G401 (cell line): ENCODE measurements at places on chromosomes 16 and 17. TPM values are rescaled to one million over a fixed set of nuclear protein-coding genes. Genes with fewer than 3 reads are reported as not detected.

GRCh38 chr17:59331929-59332748 lies 684 bp downstream of the YPEL2 start:
- DNase-seq: peak; percentile 23

Gene FN3K
- total RNA-seq: 0.03 and 0.43 TPM in 2 replicates

- no peak for DNase-seq
These were observed 17.1 kb downstream of the LIG3 start for GRCh38 chr17:34997355-34997862.

- no peak for DNase-seq
These were observed 109.1 kb upstream of the CDC42EP4 start for GRCh38 chr17:73420897-73421296.

- DNase-seq: no peak
These were observed 488 bp upstream of the HAP1 start for GRCh38 chr17:41734949-41735313.

DNA sequence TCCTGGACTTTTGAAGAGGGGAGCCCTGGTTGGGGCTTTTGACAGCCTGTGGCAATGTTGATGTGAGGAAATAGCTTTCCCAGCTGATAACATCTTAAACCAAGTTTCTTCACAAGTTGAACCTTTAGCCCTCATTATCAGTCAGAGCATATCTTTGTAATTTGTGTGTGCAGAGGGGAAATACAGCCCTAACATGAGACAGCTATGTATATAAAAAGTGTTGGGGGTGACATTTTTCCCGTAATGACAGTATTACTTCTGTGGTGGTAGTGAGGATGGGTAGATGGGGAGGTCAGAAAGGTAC lies 221.1 kb downstream of the FTO start:
- DNase-seq: no peak

GRCh38 chr16:55938126-55938525 lies 63.0 kb upstream of the CES5A start:
- no peak for DNase-seq

DNA sequence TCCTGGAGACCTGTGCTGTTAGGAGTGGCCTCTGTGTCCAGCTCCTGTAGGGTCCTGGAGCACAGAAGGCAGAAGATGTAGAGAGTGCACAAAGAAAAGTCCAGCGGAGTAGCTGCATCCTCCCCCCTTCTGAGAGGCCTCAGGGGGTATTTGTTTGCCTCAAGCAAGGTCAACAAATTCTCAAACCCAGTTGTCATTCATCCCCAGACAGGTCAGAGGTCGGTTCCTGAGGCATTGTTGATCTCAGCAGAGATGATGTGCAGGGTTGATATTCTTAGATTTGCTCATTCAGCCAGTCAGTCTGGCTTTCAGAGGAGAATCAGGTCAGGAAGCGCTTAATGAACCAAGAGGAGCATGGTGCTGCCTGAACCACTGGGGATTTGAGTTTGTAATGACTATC lies 8.3 kb upstream of the RBFOX1 start:
- DNase-seq: no peak

Gene ATP6V0D1
- total RNA-seq: 91.8 and 119 TPM in 2 replicates

DNA sequence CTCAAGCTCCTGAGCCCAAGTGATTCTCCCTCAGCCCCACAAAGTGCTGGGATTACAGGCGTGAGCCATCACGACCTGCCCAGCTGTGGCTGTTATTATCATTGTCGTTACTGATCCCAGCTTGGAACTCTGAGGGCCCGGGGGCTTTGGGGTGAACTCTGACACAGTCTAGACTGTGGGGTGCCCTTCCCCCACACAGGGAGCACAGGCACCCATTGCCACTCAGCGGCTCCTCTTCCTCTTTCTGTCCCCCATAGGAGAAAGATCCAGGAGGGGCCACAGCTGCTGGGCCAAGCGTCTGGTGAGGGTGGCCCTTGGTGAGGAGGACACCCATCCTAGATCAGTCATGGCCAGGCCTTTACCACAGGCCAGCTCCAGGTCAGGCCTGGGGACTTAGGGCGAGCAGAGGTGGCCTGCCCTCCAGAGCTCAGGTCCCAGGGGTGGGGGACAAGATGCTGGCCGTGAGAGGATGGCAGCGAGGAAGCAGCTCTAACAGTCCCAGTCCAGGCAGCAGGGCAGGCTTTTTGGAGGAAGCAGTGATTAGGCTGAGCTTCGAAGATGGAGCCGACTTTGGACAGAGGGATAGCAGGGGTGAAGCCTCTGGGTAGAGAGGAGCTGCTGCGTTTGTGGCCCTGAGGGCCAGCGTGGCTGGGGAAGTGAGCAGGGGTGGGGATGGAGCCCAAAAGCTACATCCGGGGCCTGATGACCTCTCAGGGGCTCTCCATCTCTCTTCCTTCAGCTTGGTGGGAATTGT lies 24.7 kb downstream of the TMEM235 start:
- no peak for DNase-seq

Gene CCL7
- not detected in 2 replicates for total RNA-seq

DNA sequence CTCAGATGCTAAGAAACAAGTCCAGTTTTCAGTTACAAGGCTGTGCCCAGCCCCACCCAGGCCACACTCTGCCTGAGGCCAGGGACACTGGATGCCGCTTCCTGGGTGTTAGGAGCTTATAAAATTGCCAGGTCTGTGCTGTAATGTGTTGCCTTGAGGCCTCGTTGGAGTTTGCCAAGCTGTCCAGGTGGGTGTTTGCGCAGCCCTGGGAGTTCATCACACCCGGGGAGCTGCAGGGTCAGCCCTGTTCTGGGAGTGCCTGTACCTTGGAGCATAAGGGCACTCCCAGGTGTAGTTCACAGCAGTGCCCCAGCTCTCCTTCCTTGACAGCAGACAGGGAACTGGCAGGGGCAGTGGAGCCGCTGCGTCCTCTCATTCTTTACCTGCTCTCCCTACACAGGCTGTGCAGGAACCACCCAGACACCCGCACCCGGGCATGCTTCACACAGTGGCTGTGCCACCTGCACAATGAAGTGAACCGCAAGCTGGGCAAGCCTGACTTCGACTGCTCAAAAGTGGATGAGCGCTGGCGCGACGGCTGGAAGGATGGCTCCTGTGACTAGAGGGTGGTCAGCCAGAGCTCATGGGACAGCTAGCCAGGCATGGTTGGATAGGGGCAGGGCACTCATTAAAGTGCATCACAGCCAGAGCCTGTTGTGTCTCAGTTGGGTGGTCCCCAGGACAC lies 1.6 kb downstream of the GFER start:
- no peak for DNase-seq

Gene SMIM36
- not detected in 2 replicates for total RNA-seq

Gene HOXB8
- total RNA-seq: 0.10 TPM in 1 of 2 replicates, not detected in the other

GRCh38 chr16:67927131-67927941 lies 4.3 kb downstream of the CTRL start:
- DNase-seq: peak; percentile 79

GRCh38 chr16:4945560-4946502 lies 8.9 kb upstream of the PPL start:
- DNase-seq: no peak

GRCh38 chr17:70089513-70090148 lies 14.6 kb downstream of the KCNJ16 start:
- DNase-seq: no peak

GRCh38 chr16:87855852-87856715 lies 13.2 kb downstream of the SLC7A5 start:
- peak; percentile 77 for DNase-seq

GRCh38 chr17:47978324-47978723 lies 7.4 kb downstream of the CDK5RAP3 start:
- peak; percentile 41 for DNase-seq

Gene KRT33B
- not detected in 2 replicates for total RNA-seq

- peak; percentile 85 for DNase-seq
These were observed 29.1 kb downstream of the STAT5A start for GRCh38 chr17:42317266-42317845.

Gene SLC13A2
- not detected in 2 replicates for total RNA-seq

DNA sequence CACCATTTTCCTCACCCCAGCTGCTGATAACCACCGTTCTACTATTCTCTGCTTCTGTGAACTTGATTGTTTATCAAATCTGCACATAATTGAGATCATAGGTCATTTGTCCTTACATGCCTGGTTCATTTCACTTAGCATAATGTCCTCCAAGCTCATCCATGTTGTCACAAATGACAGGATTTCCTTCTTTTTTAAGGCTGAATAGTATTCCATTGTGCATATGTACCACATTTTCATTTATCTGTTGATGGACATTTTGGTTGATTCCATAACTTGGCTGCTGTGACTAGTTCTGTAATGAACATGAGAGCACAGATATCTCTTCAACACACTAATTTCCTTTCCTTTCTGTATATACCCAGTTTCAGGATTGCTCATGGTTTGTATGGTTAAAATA lies 225.3 kb upstream of the TBX2 start:
- no peak for DNase-seq

DNA sequence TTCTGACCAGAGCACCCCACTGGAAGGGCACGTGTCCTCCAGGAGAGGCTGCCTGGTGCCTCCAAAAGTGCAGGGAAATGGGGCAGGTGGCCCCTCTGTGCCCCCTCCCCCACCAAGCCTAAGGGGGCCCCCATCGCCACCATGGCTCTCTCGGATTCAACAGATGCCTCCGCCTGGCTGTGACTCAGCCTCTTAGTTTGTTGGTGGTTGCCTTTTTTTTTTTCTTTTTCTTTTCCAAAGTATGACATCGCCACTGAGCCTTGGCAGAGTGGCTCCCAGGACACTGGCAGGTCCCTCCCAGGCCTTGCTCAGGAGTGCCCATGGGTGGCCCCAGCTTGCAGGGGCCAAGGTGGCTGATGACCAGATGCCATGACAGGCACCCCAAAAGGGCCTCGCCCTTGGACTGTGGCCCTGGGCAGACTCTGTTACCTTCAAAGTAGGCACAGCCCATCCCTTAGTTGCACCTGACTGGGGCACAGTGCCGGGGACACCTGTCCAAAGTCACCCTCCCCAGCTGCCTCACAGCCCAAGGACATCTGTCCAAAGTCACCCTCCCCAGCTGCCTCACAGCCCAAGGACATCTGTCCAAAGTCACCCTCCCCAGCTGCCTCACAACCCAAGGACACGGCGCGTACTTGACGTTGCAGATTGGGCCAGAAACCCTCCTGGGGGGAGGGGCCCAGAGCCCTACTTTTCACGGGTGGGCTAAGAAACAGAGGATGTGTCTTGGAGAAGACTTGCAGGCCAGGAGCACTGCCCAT lies 29.6 kb downstream of the NPTX1 start:
- no peak for DNase-seq

DNA sequence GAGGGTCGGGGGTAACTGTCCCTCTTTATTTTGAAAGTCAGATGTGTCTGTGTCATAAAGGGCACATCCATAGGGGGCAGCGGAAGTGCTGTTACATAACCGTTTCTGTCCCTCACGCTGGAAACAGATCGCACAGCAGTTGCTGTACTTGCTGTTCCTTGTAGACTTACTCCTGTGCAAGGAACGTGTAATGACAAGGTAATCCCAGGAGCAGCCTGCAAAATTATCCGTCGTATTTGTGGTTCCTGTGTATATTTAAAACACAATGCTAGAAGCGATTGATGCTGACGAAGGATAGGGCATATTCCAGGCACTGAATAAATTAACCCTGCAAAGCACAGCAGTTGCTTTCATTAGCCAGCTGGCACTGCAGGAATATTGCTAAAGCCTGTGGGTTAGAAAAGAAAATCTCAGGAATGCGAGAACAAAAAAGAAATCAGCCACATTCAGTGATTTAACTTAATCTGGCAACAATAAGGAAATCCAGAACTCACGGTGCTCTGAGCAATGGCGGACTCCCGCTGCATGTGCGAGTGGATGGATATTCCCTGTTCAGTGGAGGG lies 76.2 kb downstream of the SPECC1 start:
- peak; percentile 58 for DNase-seq

GRCh38 chr17:77877036-77877435 lies 81.5 kb upstream of the TNRC6C start:
- DNase-seq: no peak

GRCh38 chr17:1604831-1605528 lies 23.7 kb downstream of the SLC43A2 start:
- DNase-seq: no peak

- no peak for DNase-seq
These were observed 9.7 kb downstream of the MPRIP start for GRCh38 chr17:17051791-17052461.

- no peak for DNase-seq
These were observed 13.0 kb downstream of the CAMKK1 start for GRCh38 chr17:3879591-3880417.

DNA sequence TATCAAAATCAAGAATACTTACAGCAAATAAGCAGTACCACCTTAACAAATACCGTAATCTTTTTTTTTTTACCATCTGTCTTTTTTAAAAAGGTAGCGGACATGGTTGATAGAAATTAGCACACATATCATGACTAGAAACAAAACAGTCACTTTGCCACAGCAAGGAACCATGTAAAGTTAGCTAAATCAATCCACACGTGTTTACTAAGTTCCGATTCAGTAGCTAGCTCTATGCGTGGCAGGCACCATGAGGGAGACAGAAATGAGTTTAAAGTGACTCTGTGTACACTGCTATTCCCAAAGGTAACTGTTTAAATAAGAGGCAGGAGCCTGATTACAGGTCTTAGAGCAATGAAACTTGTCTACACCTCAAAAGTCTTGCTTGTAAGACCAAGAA lies 108.6 kb downstream of the XYLT1 start:
- DNase-seq: no peak

DNA sequence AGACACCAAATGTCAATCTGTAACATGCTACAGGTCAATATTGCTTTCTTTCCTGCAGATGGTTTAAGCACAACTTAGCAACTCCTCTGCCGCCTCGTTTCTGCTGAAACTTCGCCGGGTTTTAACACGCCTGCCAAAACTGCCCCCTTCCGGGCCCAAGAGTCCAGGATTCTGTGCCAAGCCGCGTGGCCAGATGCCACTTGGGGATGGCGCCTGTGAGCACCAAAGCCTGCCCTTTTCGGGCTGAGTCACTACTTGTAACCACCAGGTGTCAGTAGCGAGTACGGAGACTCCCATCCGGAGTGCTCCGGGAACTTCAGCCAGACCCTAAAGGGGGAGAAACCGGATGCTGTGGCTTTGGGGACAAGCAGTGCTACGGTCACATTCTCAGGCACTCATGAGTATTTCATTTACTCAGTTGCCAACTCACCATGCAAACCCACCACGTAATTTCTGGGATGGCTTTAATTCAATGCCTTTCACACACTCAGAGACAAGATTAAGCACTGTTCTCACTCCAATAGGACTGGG lies 7.8 kb downstream of the PMP22 start:
- DNase-seq: peak; percentile 80

Gene CTF1
- 2.1 and 2.4 TPM in 2 replicates for total RNA-seq

DNA sequence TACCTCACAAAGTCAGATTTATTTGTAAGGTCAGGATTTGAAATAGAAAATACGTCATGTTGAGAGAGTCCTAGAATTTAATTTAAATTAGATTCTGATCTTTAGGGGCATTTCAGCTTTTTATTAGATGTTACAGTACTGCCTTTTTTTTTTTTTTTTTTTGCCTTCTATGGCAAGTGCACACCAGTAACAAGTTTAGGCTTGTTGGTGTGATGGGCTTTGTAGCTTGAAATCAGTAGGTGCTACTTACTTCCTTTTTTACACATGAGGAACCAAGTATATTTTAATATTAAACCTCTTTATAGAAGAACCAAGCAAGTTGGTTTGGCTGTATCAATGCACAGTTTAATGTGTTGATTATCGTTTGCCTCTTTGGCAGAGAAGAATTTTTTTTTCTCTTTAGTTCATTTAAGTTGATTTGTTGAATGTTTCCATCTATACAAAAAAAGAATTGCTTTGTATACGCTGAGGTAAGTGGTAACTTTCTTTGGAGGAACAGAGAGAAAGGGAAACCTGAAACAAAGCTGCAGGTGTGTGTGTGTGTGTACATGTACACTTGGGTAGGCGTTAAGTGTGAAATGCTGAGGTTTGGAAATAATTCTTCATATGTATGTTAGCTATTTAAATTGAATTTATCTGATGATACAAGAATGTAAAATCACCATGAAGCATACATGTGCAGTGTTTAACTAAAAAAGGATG lies 15.7 kb downstream of the RBL2 start:
- no peak for DNase-seq

Gene CFDP1
- 58.3 and 63.1 TPM in 2 replicates for total RNA-seq

- no peak for DNase-seq
These were observed 36.1 kb downstream of the LIG3 start for GRCh38 chr17:35016369-35016768.
